ENCODE measurements at places on chromosomes 12 and 14.

DNA sequence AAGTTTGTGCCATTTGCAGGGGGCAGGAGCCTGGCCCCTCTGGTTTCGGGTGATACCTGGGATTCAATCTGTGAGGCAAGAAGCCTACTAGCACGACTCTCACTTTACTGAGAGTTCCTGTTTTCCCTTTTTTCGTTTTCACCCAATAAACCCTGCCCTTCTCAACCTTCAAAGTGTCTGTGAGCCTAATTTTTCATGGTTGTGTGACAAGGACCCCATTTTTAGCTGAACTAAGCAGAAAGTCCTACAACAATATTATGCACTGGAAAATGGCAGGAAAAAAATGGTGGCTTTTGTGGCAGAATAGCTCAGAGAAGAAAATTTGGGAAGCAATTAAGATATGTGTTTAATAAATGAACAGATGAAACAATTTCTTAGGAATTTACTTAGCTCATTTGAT is 432.1 kb downstream of the C12orf50 start:
- no peak for DNase-seq

GRCh38 chr12:10147714-10148403 is 17.9 kb upstream of the CLEC7A start:
- DNase-seq: no peak

DNA sequence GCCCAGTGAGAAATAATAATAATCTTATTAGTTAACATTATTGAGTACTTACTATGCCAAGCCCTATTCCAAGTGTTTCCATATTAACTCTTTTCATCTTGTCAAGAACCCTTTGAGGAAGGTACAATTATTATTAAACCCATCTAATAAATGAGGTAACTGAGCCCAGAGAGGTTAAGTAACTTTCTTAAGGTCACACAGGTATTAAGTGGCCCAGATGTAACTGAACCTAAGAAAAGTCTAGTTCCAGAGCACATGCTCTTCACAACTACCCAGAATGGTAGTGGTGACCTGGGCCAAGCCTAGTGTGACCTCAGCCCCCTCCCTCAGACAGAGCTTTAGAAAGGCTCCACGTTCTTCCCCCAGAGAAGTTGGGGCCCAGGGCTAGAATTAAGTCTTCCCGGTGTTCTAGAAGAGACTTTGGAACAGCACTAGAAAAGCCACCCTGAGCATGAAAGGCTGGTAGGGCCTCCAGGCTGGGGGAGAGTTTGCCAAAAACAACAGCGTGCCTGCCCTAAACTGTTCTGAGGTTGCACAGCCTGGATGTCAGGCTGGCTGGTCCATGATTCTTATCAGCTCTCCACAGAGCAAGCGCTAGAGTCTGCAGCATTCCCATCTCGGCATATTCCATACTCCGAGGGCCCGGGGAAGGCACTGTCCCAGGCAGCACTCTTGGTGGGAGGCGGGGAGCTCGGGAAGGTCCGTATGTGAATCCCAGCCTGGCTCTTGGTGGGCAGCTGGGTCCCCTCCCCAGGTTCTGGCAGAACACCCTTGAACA is 41.3 kb upstream of the CTDSP2 start:
- peak; percentile 24 for DNase-seq

- no peak for DNase-seq
Measured at GRCh38 chr12:109057376-109057775, 5.0 kb downstream of the USP30 start.

DNA sequence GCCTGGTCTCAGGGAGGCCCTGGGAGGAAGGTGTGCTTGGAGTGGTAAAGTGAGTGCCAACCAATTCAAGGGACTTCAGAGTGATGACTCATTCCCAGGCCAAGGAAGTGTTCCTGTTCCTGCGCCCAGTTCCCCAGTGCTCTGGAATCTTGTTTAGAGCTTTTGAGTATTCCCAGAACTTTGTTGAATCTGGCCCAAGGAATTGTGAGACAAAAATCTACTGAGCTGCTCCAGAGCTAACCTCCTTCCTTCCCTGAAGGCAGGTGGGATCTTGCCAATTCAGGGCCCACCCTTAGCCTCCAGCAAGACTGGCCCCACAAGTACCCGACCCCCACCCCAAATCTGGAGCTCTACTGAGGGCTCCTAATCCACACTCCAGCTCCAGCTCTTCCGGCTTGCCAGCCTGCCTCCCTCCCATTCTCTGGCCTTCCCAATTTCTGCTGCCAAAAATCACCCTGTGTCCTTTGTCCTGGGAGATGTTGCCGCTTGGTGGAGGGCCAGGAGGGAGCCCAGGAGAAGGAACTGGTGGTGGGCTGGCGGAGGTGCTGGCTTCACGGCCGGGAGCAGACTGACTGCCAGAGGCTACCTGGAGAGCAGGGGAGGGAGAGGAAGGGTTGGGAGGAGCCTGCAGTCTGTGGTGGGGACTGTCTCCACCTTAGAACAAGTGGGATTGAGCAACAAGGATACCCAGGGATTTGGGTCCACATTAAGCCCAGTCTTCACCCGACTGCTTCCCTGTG is 2.0 kb upstream of the ATN1 start:
- DNase-seq: peak; percentile 40
